ENCODE measurements at places on chromosomes 12 and 14.

GRCh38 chr12:120252071-120252906 is 13.2 kb downstream of the PXN start:
- peak; percentile 70 for DNase-seq

DNA sequence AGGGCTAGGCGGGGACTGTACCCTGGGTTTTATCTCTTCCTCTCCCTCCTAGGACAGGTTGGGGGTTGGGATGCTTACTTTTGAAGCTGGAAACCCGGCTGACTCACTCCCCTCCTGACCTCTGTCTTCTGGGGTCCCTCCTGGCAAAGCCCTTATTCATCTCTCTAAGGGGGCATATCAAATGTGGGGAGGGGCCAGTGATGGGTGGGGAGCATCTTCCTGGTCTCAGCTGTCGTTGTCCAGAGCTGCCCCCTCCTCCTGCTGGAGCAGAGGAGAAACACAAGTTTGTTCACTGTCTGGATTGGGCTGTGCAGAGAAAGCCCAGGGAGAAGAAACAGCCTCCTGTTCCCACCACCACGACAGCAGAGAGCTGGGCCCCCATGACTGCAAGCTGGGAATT is 85.8 kb downstream of the TNFAIP2 start:
- no peak for DNase-seq

DNA sequence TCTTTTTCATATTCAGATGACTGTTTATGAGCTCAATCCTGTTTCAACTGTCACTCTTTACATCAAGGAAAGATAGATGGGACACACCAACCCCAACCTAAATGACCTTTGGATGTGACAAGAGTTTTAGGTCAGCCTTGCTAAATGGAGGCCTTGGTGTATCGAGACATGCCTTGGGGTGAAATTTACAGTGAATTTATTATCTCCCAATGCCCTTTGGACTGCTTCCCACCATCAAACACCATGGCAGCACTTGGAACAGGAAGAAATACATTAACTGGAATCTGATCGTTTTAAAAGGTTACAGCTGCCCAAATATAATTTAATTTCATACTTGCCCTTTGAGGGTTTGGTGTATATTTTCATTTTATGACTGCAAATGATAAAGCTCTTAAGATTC is 327.6 kb downstream of the SOX5 start:
- DNase-seq, result no peak

DNA sequence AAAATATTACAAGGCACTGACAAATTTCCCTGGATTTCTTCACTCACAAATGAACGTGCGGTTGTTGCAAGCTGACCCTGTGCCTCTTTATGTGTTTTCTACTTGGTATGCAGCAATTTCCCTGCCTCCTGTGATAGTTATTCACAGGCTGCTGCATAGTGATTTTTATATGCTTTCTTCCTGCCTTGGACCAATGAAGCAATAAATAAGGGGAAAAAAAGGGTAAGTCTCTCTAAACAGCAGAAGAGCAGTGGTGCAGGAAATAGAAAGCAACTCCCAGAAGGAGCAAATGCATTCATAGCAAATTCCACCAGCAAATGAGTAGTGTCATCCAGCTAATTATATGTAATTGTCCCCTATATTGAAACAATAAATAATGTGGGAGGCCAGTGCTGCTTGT is 737.9 kb downstream of the GALC start:
- DNase-seq, result no peak

Measured in activated T-cell treated with anti-CD3 and anti-CD28 coated beads, Interleukin-2, amount 50 U/mL, for 48 hours (primary cell).